BJ (cell line): ENCODE measurements at places on chromosomes 4 and X.

DNA sequence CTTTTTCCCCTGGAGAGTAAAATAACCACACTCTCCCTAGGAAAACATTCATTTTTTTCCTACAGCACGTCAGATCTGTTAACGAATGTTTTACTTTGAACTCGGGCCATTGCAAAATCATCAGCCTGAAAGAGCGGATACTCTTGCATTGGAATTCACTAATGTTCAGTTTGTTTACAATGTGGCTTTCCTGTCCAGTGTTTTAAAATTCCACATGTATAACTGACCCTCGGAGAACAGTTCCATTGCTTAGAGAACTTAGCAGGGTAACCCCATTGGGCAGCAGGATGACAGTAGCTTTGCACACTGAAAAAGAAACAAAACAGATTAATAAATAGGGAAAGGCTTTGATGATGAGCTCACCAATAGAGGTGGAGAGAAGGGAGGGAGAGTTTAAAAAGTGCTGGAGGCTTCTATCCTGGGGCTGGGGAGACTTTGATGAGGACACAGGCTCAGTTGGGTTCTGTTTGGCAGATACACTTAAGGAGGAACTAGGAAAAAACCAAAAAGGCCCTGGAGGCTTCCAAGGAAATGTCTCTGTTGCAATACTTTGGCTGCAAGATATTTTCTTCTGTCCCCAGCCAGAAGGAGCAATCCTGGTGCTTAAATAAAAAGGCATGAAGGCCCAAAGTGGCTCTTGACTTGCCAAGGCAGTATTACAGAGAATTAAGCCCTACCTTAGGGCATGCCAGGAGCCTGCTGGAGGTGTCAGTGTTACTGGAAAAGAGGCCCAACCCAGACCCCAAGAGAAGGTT is 143.1 kb downstream of the ARSF start:
- DNase-seq: peak; percentile 82

DNA sequence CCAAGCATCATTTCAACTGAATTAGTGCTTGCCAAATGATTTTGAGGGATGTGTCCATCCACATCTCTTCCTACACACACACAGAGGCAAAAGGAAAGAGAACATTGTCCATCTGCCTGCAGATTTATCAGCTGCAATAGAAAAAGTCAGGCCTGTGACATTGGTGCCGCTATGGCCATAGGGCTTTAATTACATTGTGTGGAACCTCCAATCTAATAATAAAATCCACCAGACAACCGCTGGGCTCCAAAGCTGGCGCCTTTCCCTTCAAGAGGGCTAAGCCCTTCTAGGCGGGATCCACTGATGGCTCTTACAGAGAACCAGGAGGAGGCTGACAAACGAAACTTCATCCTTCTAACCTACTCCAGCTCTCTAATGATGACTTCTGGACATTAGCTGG is 60.6 kb downstream of the PHOX2B start:
- no peak for DNase-seq

DNA sequence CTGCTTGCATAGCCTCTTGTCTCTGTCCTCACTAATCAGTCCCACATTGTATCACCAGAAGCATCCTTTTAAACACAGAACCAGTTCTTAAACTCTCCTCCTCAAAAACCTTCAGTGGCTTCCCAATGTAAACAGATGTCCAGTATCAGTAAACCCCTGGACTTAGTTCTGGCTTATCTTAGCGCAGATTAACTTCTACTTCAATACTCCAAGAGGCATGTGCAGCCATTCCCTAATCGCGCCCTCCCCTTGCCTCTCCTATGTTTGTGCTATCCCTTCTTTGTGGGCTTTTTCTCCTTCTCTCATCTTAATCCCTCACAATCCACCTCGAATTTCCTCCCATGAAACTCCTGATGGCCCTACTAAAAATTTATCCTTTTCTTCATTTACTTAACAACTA is 193.8 kb downstream of the FBXO8 start:
- DNase-seq: no peak

DNA sequence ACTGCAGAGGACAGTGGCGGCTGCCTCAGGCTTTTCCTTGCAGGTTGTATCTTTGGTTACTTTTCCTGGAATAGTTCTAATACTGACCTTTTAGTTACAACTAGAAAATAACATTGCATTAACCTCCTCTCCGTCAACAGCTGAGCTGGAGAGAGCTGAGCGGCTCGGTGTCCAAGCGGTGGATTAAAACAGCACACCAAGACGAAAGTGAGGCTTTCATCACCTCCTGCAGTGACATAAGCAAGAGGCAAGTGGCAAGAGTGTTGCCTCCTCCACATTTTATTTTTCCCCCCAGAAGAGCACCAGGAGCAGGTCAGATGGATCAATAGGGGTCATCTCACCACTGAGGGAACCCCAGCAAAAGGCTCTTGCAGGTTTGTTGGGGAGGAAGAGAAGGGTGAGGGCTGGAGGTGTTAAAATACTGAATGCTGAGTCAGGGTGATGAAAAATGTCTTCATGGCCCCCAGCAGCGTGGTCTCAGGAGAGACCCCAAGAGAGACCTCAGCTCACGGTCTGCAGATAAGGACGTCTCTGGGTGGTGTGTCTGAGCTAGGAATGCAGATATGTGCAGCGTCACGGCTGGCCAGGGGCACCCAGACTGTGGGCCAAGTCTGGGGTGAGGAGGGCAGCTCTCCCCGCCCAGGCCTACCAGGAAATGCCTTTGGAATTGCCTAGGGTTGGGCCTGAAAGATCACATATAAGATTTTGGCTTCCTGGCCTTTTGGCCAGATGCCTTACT is 50.3 kb downstream of the CASP3 start:
- no peak for DNase-seq

DNA sequence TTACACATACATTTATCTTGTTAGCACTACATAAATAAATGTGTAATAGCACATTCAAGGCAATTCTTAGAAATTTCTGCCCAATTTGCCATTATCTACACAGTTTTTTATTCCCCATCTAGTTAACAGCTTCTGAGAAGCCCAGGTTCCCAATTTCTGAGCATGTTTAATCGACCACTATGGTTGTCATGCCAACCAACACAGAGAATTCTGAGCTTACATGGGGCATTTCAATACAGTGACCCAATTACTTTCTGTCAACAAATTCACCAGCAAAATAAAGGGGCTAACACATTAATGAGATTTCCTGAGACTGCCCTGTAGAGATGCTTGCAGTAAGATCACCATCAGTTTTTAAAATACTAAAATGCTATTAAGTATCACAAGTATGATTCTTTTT is 22.0 kb downstream of the GPM6A start:
- DNase-seq: no peak

- DNase-seq: no peak
Observed at GRCh38 chr4:85127653-85128052, 161.2 kb upstream of the WDFY3 start.

DNA sequence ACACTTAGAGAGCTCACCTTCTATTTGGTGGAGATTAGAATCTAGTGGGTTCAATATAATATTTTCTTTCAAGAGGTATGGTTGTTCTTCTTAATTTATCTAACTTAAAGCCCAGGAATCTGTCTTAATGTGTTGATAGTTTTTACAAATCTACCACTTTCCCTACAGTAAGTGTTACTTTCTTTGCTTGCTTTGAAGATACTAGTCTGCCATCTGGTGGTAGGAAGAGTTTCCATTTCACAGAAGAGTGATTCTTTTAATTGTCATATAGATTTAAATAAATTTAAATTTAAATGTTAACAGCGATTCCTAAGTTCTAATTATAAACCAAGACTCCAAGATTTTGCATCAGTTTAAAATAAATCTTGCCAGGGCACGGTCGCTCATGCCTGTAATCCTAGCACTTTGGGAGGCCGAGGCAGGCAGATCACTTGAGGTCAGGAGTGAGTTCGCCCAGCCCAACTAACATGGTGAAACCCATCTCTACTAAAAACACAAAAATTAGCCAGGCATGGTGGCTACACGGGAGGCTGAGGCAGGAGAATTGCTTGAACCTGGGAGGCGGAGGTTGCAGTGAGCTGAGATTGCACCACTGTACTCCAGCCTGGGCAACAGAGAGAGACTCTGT is 43.5 kb downstream of the NUDT9 start:
- DNase-seq: no peak

GRCh38 chr4:80529026-80529425 is 193.5 kb downstream of the CFAP299 start:
- no peak for DNase-seq

DNA sequence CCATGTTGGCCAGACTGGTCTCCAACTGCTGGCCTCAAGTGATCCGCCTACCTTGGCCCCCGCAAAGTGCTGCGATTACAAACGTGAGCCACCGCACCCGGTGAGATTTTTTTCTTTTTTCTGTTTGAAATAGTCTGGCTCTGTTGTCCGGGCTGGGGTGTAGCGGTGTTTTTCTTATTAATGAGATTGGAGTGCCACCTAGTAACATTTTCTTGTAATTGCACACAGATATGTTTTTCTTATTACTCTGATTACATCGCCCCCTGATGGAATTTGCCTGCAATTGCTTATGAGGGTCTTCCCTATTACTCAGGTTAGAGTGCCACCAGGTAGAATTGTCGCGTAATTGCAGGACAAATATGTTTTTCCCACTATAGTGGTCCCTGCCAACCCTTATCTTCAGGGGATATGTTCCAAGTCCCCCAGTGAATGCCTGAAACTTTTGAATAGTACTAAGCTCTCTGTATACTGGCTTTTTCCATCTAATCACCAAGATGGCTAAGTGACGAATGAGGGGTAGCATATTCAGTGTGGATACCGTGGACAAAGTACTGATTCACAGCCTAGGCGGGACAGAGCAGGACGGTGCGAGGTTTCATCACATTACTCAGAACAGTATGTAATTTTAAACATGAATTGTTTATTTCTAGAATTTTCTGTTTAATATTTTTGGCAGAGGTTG is 8.6 kb upstream of the PDHA1 start:
- no peak for DNase-seq

- DNase-seq: no peak
Observed at GRCh38 chr4:144967161-144967560, 130.8 kb downstream of the ANAPC10 start.

DNA sequence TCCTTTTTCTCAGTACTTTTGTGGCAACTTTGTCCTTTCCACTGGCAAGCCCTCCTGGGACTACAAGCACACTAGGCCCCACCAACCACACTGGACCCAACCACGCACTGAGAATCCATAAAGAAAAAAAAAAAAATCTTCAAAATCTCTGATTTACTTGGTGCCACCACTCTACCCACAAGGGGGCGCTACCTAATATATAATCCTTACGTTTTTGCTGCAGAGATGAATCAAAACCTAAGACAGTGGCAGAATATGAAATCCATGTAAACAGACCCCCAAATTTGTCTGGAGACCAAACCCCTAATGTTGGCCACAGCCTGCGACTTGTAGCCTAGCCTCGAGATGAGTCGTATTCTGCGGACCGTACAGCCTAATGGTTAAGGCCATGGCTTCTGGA is 63.5 kb upstream of the ARHGAP36 start:
- DNase-seq: no peak

- no peak for DNase-seq
Observed at GRCh38 chr4:33149658-33150524, 2429.7 kb downstream of the PCDH7 start.

- DNase-seq: no peak
Observed at GRCh38 chr4:37936889-37937498, 23.2 kb upstream of the PTTG2 start.

- no peak for DNase-seq
Observed at GRCh38 chr4:156662921-156663320, 308.7 kb downstream of the PDGFC start.

- no peak for DNase-seq
Observed at GRCh38 chr4:4332529-4332928, 42.5 kb downstream of the ZBTB49 start.

DNA sequence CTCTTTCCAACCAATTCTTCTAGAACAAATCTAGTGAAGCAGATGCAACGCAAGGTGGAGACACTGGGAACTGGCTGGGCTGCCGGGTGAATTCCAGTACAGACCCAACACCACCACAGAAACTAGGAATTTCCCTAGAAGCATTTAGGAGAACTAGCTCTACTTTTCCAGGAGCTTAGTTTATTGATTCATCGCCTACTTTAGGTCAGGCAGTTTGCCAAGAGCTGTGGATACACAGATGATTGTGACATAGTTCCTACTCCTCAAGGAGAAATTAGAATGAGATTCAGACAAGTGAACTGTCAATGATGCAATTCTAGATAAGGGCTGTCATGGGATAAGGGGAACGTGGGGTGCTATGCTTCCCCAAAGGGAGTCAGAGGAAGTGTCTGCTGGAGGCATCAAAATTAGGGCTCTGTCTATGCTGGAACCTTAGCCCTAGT is 350.0 kb downstream of the CAMK2D start:
- DNase-seq: peak; percentile 35
